Activated effector memory CD4-positive, alpha-beta T cell treated with anti-CD3 and anti-CD28 coated beads, Interleukin-2, amount 50 U/mL, for 16 hours (primary cell): ENCODE measurements at places on chromosomes 2 and 18.

- DNase-seq, result peak; percentile 62
Measured at GRCh38 chr2:232333361-232334135, 45.0 kb upstream of the ALPP start.

GRCh38 chr2:68714866-68715265 lies 19.7 kb upstream of the ARHGAP25 start:
- no peak for DNase-seq

GRCh38 chr2:168072626-168073303 lies 174.6 kb downstream of the STK39 start:
- no peak for DNase-seq

DNA sequence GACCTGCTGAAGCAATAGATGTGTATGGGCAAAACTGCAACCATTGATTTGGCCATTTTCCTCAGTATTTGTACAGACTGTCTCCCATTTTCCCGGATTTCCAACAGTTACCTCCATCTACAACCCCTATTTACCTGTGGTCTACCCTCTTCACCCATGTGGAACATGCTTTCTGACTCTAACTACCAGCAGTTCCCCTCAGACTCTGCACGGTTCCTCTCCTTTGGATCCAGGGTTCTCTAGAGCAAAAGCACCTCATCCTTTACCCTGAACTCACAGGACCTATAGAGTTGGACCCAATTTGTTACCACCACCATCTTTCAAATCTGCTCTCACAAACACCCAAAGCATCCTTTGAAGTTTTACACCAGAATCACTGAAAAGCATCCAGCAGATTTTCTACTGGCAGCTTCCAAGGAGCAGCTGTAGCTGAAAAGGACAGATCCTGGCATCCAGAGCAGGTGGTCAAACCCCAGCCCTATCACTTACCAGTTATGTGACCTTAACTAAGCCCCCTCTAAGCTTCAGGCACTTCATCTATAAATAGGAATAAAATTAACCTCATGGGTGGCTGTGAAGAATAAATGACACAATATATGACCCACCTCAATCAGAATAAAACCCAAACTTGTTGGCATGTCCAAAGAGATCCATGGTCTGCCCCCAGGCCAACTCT lies 15.3 kb downstream of the CYTIP start:
- no peak for DNase-seq

- DNase-seq, result no peak
Measured at GRCh38 chr2:143063612-143064200, 65.5 kb upstream of the ARHGAP15 start.

GRCh38 chr2:16494836-16495508 lies 170.7 kb downstream of the CYRIA start:
- DNase-seq, result no peak

- peak; percentile 69 for DNase-seq
Measured at GRCh38 chr2:157245846-157246764, 11.4 kb upstream of the GALNT5 start.

GRCh38 chr18:26483633-26484032 lies 64.7 kb downstream of the KCTD1 start:
- no peak for DNase-seq

DNA sequence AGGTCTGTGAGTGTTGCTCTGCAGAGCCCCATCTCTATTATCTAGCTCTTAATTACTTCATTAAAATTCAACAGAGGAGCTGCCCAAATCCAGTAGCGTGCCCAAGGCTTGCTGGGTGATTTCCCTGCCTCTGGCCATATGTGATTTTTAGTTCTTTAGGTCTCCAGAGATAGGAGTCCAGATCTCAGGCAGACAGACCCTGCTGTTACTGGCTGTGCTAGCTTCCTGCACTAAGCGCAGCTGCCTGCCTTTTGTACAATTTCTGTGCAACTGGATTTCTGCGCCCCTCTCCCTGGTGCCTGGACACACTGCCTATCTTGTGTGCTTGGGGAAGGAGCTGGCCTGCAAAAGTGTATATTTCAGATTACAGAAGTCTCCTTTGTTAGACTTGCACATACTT lies 136.5 kb downstream of the TDRD15 start:
- DNase-seq, result no peak
